Activated CD4-positive, alpha-beta T cell treated with anti-CD3 and anti-CD28 coated beads for 36 hours (primary cell): ENCODE measurements at places on chromosomes 13 and 19. TPM values are rescaled to one million over a fixed set of nuclear protein-coding genes. Genes with fewer than 3 reads are reported as not detected.

Gene CKM
- not detected for total RNA-seq

Gene ADGRE3
- 0.11 TPM for total RNA-seq

Gene ZNF154
- total RNA-seq, result 4.4 TPM

Gene SPTBN4
- 2.4 TPM for total RNA-seq

Gene PRSS57
- total RNA-seq, result not detected

Gene DAZAP1
- 248 TPM for total RNA-seq

Gene IGLON5
- total RNA-seq, result 0.18 TPM

Gene CGB8
- total RNA-seq, result not detected

Gene SIGLECL1
- total RNA-seq, result not detected

Gene WTIP
- 0.60 TPM for total RNA-seq

Gene NFKBIB
- 49.4 TPM for total RNA-seq

GRCh38 chr13:44311011-44311780 lies 62.4 kb upstream of the SERP2 start:
- peaks cover 30% of the 10 kb centered on the region for H3K4me1 ChIP-seq
- H3K36me3 ChIP-seq, result no peaks in the 10 kb centered on the region
- DNase-seq, result no peak
- H3K27me3 ChIP-seq, result peaks cover 19% of the 10 kb centered on the region
- H3K4me3 ChIP-seq, result no peak overlapping the region

DNA sequence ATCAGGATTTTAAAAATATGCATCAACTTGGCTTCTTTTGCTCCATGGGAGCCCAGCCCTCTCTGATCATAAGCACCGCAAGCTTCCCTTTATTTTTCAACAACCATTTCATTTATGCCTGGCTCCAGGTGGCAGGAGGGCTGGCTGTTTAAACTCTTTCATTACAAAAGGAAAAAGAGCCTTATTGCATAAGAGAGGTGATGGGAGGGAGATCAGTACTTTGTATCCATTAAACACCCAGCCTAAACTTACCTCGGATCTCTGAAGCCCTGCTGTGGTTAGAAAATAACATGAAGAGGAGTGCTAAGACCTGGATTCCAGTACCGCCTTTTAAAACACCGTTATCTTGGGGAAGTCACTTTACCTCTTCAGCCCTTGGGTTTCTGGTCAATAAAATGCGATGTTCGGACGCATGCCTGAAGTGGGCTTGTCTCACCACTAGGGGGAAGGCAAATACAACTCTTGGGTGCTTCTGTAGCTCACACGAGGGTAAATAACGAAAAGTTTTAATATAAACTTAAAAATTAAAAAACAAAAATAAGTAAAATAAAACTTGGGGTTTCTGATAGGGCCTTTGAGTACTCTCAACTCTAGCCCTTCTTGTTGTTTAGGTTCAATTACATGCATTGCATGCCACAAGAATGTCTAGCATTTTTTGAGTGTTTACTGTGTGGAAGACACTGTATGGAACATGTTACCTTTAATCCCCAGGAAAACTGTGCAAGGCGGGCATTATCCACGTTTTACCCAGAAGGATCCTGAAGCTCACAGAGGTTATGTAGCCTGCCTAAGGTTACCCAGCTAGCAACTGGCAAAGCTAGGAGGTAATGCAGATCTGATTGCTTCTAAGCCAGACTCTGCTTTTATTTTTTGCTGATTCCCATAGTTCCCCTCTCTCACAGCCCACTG lies 240.3 kb downstream of the LMO7 start:
- H3K27ac ChIP-seq, result no peak overlapping the region
- H3K4me1 ChIP-seq, result peaks cover 13% of the 10 kb centered on the region
- DNase-seq, result peak; percentile 71
- no peaks in the 10 kb centered on the region for H3K36me3 ChIP-seq
- H3K27me3 ChIP-seq, result peaks cover 3% of the 10 kb centered on the region

DNA sequence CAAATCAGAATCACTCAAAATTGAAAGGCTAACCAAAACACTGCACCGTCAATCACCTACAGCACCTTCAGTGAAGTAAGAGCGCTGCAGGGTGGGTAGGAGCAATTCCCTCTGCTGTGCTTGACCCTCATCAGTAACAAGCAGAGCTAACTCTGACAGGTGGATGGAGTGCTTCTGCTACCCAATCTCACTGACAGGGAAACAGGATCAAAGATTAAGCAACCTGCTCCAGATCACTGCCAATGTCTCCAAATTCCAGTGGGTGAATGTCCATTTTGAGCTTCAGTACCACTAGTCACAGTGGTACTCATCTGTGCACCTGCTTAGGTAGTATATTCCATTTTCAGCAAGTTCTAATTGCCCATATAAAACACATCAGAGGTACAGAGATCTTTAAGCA lies 25.2 kb downstream of the BRD4 start:
- peak overlapping the region; percentile 40 for H3K27ac ChIP-seq
- peaks cover 78% of the 10 kb centered on the region for H3K4me1 ChIP-seq
- no peak for DNase-seq
- no peaks in the 10 kb centered on the region for H3K27me3 ChIP-seq
- peaks cover 19% of the 10 kb centered on the region for H3K36me3 ChIP-seq

DNA sequence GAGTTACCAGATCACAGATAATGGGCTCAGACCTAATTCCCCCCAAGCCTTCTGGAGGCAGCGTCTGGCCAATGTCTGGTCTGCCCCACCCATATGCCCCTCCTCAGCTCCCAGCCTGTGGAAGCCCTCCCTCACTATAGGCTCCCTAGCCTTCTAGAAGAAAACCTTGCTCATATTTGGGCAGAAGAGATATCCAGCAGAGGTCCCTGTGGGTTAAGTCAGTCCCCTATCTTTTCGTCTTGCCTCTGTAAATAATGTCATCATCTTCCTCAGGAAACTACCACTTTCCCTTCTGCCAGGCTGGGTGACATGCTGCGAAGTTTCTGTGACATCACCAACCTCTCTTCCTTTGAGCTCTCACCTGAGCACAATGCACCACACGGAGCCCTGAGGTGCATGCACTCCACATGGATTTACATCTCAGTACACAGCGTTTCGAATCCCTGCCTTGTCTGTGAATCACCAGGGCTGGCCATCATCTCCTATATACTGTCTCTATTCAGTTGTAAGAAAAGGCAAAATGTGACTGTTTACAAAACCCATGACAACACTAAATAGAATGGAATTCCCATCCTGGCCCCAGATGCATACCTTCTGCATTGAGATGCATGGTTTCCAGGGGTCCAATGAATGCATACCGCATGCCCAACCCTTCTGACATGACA lies 112.8 kb downstream of the CRYL1 start:
- H3K4me3 ChIP-seq, result no peak overlapping the region
- H3K4me1 ChIP-seq, result peaks cover 22% of the 10 kb centered on the region
- peaks cover 2% of the 10 kb centered on the region for H3K36me3 ChIP-seq
- H3K27me3 ChIP-seq, result peaks cover 3% of the 10 kb centered on the region
- DNase-seq, result peak; percentile 59
- H3K27ac ChIP-seq, result peak overlapping the region; percentile 77

DNA sequence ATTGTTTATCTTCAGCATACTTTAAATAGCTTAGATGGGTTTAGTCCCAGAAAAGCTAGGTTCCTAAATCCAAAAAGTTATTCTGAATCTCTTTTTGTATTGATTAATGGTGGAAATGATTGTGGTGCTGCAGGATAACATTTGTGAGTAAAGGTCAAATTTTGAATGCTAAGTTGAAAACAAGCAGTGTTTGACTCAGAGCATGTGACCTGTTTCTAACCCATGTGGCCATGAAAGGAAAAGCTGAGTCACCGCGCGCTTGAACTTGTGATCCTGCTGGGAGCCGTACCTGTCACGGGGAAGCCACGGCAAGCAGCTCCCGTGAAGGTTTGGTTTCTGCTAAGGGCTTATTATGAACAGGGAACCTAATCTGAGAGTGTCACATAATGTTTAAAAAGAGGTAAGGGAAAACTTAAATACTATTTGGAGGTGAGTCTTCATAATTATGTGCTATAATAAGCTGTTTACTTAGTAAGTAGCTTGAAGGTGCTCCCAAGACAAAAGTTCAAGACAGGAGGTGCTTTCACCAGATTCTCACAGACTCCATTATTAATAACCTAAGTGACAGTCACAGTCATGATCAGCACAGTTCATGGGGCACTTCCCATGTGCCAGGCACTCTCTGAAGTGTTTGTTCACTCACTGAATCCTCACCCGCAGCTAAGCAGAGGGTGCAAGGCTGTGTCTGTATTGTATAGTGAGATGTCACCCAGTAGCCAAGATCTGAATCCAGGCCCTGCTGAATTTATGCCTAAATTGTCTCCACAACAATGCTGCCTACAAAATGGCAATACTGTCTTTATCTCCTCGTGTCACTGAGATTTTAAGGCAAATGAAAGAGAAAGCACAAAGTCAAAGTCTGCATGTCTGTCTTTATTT lies 286.5 kb downstream of the MYO16 start:
- DNase-seq, result peak; percentile 95
- H3K4me3 ChIP-seq, result peak overlapping the region; percentile 62
- no peaks in the 10 kb centered on the region for H3K36me3 ChIP-seq
- peak overlapping the region; percentile 88 for H3K27ac ChIP-seq

GRCh38 chr19:51719251-51719988 lies 4.4 kb downstream of the HAS1 start:
- no peaks in the 10 kb centered on the region for H3K36me3 ChIP-seq
- H3K4me1 ChIP-seq, result peaks cover 2% of the 10 kb centered on the region
- H3K4me3 ChIP-seq, result no peak overlapping the region
- peaks cover 38% of the 10 kb centered on the region for H3K27me3 ChIP-seq

DNA sequence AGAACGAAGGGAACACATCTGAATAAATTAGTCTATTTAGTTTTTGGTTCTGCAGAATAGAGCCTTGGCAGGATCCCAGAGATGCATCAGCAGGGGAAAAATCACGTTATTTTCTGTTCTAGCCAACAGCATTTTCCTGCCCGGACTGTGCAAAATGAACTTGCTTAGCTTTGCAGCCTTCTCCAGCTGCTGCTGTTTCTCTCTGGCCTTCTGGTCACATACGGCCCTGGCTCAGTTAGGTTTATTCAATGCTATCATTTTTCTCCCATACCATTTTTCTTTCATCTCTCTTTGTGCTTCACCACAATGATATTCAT lies 110.4 kb upstream of the KL start:
- peaks cover 4% of the 10 kb centered on the region for H3K27me3 ChIP-seq
- no peak for DNase-seq
- H3K36me3 ChIP-seq, result no peaks in the 10 kb centered on the region
- H3K4me3 ChIP-seq, result no peak overlapping the region
- peaks cover 17% of the 10 kb centered on the region for H3K4me1 ChIP-seq

GRCh38 chr19:29445246-29445645 lies 80.5 kb upstream of the VSTM2B start:
- H3K4me3 ChIP-seq, result no peak overlapping the region
- H3K4me1 ChIP-seq, result no peaks in the 10 kb centered on the region
- peaks cover 4% of the 10 kb centered on the region for H3K27me3 ChIP-seq
- H3K36me3 ChIP-seq, result no peaks in the 10 kb centered on the region
- H3K27ac ChIP-seq, result no peak overlapping the region

- no peaks in the 10 kb centered on the region for H3K36me3 ChIP-seq
- H3K4me3 ChIP-seq, result no peak overlapping the region
- no peak for DNase-seq
- H3K4me1 ChIP-seq, result peaks cover 3% of the 10 kb centered on the region
Measured at GRCh38 chr19:8641908-8642547, 11.6 kb downstream of the NFILZ start.

GRCh38 chr13:91014696-91015095 lies 332.8 kb upstream of the MIR17HG start:
- H3K27ac ChIP-seq, result no peak overlapping the region
- no peaks in the 10 kb centered on the region for H3K27me3 ChIP-seq
- no peak for DNase-seq
- H3K4me1 ChIP-seq, result no peaks in the 10 kb centered on the region

- H3K36me3 ChIP-seq, result no peaks in the 10 kb centered on the region
- no peaks in the 10 kb centered on the region for H3K27me3 ChIP-seq
- H3K27ac ChIP-seq, result no peak overlapping the region
- H3K4me1 ChIP-seq, result peaks cover 25% of the 10 kb centered on the region
Measured at GRCh38 chr19:50493171-50493570, 16.5 kb upstream of the GARIN5A start.
